Left colon (tissue), 2 donors: ENCODE measurements at places on chromosomes 11 and 22. TPM values are rescaled to one million over a fixed set of nuclear protein-coding genes. Genes with fewer than 3 reads are reported as not detected.

The TTC36 gene
- 0.98 TPM for total RNA-seq

The VEGFB gene
- total RNA-seq, result 68.8 TPM

The MRGPRE gene
- total RNA-seq, result not detected

The GP1BB gene
- not detected for total RNA-seq

The CRYAB gene
- 100 TPM for total RNA-seq

The OR52L1 gene
- total RNA-seq, result not detected

The C11orf21 gene
- total RNA-seq, result 0.15 TPM

The PNPLA5 gene
- not detected for total RNA-seq

The CNTF gene
- 2.6 TPM for total RNA-seq

The SLC17A6 gene
- total RNA-seq, result not detected

The EHF gene
- 226 TPM for total RNA-seq

- peak; percentile 20 for DNase-seq
Measured at GRCh38 chr11:116925050-116925449, 87.6 kb upstream of the APOA1 start.

DNA sequence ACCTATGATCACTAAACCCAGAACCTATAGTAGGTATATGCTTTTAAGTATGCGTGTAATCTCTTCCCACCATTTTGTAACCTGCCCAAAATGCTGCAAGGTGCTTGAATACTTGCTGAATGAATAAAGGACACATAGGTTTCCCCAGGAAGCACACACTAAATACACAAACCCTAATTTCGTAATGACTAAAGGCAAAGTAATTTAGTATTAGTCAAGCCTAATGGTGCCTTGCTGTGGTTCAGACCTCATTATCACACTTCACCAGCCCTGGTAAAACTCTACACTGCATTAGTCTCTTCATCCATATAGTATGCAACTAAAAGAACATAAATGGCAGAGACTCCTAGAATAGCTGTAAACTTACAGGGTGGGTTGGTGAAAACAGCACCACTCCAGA is 289.0 kb upstream of the PITPNB start:
- no peak for DNase-seq

DNA sequence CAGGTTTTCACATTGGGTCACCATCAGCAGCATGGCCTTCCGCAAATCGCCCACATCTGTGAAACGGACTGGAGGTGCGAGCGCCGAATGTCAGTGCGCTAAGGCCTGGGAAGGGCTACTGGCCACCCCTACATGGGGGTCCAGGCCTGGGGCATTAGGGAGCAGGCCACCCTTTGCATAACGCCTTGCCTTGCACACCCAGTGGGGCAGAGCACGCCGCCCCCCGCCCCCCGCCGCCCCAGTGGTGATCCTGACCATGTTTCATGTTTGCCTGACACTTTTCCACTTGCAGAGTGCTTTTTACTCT is 2.6 kb downstream of the GRK2 start:
- DNase-seq, result peak; percentile 22

- DNase-seq, result no peak
Measured at GRCh38 chr11:45243967-45244366, 42.2 kb downstream of the SYT13 start.

DNA sequence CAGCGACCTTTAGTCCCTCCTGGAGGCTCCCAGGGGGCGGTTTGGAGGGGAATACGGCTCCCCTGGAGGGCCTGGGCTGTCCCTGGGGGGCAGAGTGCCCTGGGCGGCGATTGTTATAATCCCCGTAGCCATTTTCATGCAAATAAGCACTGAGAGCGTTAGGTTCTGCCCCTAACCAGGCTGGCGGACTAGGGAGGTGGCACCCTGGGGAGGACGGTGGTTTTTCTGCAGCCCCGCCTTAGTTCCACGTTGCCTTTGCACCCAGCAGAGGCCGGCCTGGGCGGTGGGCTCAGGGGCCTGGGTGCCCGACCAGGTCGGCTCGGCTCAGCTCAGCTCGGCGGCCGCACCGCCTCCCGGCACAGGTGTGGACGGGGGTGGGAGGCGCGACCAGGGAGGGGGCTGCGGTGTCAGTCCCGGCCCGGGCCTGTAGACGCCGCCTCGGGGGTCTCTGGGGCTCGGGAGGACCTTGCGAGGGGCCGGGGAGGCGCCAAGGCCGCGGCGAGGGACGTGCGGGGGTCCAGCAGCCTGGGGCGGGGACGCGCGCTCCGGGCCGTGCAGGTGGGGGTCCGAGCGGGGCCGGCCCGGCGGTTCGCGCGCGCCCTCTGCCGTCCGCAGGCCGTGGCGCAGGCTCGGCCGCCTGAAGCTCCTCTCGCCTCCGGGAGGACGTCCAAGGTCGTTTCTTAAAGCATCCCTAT is 2.3 kb upstream of the DUSP8 start:
- DNase-seq, result peak; percentile 74

DNA sequence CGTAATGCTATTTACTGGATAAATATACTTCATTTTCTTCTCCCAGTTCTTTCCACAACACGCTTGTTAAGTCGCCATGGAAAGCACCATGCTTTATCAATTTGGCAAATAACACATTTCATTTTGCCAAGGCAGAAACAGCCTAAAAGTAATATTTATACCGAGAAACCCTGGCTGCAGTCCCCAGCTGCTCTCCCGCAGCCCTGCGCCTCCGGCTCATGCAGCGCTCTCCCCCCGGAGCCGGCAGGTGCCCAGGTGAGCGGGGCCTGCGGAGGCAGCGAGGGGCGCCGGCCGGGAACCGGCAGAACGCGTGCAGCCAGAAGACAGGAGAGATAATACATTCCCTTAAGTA is 681 bp upstream of the ARHGEF12 start:
- no peak for DNase-seq

DNA sequence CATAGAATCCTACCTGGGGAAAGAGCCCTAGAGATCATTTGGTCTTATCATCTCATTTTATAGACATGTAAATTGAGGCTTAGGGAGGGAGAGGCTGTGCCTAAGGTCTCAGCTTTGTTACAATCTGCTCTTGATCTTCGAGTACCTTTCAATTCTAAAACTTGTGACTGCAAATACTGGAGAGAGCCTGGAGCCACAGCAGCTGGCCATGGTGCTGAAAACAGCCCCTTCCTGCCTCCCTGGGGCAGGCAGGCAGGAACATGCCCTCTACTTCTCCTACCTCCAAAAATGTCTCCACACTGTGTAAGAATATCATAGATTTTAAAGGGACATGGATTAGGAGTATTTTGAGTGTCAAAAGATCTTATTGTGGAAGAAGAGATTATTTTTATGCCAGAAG is 52.2 kb downstream of the C22orf42 start:
- no peak for DNase-seq

- no peak for DNase-seq
Measured at GRCh38 chr22:28112548-28113043, 193.5 kb upstream of the PITPNB start.

DNA sequence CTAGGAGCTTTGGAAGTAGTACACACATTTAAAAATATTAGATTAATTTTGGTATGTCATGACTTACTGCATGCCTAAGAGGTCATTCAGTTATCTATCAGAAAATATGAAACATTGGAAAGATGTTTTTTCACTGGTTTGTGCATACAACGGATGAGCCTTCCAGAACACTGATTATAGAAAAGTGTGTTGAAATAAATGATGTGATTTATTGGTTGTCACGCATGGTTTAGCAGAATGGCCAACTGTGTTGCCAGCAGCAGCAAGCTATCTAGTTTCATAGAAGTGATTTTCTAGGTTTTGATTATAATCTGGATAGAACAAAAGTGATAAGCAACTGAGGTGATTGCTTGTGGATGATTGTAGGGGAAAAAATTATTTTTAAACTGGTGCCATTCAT is 53.6 kb downstream of the DDX10 start:
- DNase-seq, result no peak

DNA sequence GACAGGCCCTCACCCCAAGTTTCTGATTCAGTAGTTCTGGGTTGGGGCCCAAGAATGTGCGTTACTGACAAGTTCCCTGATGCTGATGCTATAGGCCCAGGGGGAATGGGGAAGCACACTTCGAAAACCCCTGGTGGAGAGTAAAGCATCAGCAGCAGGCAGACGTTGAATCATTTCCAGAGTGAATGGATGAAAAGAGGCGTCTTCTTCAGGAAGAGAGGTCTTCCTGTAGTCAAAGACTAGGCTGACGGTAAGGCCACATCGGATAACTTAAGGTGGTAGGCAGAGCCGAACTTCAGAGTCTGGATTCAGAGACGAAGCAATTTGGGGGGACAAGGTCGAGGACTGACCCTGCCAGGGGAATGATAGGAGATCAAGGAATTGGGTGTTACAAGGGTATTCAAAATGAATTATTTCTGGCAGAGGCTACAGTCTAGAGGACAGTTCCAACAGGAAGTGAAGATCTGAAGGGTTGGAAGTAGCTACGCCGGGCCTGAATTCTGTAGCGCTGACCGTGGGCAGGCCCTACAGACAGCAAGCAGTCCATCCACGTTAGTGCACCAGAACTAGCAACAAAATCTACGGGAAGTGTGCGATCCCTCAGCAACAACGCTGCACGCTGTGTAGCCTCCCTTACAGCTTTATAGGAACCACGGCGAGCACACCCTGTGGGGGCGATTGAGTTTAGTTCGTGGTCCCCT is 862 bp upstream of the CENATAC start:
- no peak for DNase-seq

- no peak for DNase-seq
Measured at GRCh38 chr22:34812631-34813030, 253.3 kb upstream of the ISX start.

DNA sequence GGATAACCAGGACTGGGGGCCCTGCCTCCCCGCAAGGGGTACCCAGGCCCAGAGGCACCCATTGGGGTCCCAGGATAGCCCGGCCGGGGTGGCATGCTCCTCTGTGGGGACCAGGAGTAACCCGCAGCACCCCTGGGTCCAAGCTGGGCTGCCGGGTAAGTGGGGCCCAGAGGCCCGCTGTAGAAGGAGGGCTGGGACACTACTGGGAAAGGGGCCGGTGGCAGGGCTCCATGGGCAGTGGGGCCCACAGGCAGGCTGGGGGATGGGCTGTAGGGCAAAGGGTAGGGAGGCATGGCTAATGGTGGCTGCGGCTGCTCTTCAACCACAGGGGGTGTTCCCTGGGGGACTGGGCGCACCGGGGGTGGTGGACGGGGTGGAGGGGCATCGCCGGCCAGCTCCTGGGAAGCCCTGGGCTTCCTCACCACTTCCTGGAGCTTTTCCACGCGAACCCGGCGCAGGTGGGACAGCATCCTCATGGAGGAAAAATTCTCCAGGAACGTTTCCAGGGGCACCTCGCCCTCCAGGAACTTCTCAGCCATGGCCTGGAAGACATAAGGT is 29.1 kb downstream of the VPS37C start:
- no peak for DNase-seq

DNA sequence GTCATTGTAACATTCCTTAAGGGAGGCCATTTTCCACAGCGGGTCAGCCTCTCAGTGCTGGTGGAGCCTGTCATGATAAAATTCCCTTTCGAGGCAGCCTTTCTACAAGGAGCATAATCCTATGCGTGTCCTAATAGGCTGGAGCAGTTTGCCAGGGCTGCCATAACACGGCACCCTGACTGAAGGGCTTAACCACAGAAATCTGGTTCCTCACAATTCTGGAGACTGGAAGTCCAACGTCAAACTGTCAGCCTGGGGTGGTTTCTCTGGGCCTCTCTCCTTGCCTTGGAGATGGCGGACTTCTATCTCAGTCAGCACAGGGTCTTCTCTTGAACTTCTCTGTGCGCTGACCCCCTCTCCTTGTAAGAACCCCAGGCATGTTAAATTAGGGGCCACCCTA is 1.4 kb upstream of the RGL4 start:
- no peak for DNase-seq

DNA sequence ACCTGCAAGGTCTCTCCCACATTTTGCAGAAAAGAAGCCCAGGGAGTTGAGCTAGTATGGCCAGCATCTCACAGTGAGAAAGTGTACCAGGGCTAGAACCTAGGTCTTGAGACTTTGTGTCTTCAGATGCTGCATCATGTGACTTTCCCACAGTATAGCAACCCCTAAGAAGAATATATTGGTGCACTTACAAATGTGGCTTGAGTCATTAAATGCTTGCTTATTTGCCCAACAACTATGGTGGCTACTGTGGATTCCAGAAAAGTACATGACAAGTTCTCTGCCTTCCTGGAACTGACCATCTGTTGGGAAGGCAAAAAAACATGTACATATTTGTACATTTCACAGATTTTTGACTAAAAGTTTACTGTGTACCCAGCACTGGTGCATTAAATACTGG is 55.0 kb downstream of the POLD3 start:
- no peak for DNase-seq

GRCh38 chr11:71425860-71426259 is 22.3 kb downstream of the DHCR7 start:
- no peak for DNase-seq

- no peak for DNase-seq
Measured at GRCh38 chr22:19088866-19089595, 33.2 kb downstream of the DGCR2 start.

- DNase-seq, result no peak
Measured at GRCh38 chr11:1782831-1783724, 19.4 kb upstream of the CTSD start.

DNA sequence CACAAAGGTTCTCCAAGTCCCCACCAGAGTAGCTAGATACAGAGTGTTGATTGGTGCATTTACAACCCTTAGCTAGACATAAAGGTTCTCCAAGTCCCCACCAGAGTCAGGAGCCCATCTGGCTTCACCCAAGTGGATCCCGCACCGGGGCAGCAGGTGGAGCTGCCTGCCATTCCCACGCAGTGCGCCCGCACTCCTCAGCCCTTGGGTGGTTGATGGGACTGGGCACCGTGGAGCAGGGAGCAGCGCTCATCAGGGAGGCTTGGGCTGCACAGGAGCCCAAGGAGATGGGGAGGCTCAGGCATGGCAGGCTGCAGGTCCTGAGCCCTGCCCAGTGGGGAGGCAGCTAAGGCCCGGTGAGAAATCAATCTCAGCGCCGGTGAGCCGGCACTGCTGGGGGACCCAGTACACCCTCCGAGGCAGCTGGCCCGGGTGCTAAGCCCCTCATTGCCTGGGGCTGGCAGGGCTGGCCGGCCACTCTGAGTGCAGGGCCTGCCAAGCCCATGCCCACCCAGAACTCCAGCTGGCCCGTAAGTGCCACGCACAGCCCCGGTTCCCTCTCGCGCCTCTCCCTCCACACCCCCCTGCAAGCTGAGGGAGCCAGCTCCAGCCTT is 404.1 kb downstream of the METTL15 start:
- DNase-seq, result no peak
